Mesothelial cell of epicardium (in vitro differentiated cells): ENCODE measurements at places on chromosomes 6 and 20.

GRCh38 chr20:3911956-3912355 lies 22.8 kb downstream of the PANK2 start:
- DNase-seq: no peak

DNA sequence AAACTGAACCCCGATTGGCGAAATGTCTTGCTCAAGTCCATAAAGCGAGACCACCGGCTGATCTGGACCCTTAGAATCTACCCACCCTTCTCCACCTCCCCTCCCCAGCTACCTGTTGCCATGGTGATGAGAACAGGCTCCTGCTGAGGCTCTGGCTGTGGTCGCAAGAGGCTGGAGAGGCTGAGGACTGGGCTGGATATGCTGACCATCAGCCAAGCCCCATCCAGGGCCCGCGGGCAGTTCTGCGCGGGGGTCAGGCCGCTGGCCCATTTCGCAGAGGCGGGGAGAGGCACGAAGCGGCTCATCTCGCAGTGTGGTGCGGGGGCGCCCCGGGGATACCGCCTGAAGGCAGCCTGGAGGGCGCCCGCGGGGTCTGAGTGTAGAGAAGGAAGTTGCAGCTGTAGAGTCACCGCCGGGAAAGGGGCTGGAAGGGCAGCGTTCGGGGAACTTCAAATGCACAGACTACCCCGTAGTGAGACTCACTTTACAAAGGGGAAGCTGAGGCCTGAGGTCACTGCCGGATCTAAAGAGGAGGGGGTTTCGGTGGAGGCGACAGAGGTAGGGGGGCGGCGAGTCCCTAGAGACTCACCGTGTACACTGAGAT lies 671 bp downstream of the TAPBP start:
- peak; percentile 64 for DNase-seq

- DNase-seq: no peak
Measured at GRCh38 chr6:141251286-141251685, 881.4 kb upstream of the GJE1 start.

DNA sequence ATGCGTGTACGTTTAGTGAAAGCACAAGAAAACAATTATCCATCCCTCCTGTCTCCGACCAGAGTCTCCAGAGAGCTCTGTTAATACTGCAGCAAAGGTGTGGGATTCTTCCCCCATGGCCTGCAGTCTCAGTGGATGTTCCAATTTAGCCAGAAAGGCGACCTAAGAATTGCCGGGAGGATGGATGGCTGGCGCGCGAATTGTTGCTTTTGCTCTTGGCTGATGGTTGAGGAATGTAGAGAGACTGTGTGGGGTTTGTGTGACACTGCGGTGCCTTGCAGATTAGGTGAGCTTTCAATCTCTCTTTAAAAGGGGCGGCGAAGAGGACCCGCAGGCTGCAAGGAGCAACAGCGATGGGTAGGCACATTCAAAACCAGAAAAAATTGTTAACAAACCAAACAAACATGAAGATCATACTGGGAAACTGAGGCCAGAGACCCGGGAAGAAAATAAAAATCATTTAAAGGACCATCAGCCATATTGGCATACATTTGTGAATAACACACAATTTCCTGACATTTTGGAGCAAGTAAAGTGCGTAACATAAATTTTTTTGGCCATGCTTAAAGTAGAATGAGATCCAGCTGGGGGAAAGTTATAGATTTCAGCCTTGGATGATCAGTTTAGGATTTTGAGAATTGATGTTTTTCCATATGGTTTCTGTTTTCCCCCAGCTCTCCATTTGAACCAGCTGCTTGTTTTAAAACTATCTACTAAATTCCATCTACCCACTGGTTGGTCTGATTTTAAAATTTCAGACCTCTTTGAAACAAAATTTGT lies 46.3 kb downstream of the GNAS start:
- DNase-seq: no peak
